CD8-positive, alpha-beta memory T cell (primary cell): ENCODE measurements at places on chromosomes 16 and 17.

DNA sequence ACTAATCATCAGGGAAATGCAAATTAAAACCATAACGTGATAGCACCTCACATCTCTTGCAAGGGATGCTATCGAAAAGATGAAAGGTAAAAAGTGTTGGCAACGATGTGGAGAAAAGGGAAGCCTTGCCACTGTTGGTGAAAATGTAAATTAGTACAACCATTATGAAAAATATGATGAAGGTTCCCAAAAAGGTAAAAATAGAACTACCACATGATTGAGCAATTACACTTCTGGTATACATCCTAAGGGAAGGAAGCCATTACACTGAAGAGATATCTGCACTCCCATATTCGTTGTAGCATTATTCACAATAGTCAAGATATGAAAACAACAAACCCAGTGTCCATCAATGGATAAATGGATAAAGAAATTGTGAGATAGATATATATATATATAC is 21.5 kb downstream of the ABCA10 start:
- no peak for DNase-seq

DNA sequence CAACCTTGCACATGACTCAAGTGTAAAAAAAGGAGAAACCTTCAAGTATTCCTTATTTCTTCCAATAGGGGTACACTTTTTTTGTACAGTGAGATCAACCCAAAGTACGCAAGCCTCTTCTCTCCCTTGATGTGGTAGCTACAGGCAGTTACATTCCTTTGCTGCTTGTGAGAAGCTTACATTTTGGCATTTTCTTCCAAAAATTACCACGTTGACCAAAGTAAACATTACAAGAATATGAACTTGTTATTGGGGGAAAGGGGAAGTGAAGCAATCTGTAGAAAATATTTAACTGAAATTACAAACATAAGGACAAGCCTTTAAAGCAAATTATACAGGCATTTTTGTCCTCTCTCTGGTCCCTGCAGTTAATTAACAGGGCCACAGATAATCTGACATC is 97.0 kb upstream of the TOB1 start:
- DNase-seq = no peak

- DNase-seq = no peak
Observed at GRCh38 chr17:4898927-4899326, 409 bp upstream of the C17orf107 start.

- DNase-seq = peak; percentile 96
Observed at GRCh38 chr17:82863941-82864712, 24.3 kb upstream of the ZNF750 start.

- no peak for DNase-seq
Observed at GRCh38 chr16:68869492-68870088, 26.3 kb downstream of the TANGO6 start.

DNA sequence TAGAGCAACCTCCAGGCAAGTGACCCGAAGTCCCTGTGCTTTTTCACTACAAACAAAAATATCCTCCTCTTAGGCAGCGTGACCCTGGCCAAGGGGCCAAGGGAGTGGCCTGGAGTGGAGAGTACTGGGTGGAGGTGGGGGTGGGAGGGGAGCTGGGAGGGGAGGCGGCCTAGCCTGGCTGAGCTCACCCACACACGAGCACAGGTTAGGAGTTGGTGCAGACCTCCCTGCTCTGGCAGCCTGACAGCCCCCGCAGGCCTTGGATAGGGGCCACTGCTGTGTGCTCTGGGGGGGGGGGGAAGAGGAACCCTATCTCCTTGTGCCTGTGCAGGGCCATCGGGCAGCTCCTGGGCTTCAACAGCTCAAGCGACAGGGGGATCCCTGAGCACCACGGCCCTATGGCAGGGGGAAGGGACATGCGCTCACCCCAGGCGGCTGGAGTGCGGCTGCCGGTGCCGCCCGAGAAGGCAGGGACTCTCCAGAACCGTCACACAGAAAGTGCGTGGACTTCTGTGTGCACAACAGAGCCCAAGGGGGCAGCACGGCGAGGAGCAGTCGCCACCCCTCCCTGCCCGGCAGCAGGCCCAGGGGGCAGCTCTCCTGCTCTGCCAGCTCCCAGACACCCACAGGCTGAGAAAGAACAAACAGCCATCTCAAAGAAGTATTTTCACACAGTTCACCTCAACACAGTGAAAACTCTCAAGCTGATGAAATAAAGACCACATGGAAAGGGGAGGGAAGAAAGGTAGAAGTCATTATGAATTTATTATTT is 13.3 kb downstream of the SLC16A3 start:
- DNase-seq = no peak

DNA sequence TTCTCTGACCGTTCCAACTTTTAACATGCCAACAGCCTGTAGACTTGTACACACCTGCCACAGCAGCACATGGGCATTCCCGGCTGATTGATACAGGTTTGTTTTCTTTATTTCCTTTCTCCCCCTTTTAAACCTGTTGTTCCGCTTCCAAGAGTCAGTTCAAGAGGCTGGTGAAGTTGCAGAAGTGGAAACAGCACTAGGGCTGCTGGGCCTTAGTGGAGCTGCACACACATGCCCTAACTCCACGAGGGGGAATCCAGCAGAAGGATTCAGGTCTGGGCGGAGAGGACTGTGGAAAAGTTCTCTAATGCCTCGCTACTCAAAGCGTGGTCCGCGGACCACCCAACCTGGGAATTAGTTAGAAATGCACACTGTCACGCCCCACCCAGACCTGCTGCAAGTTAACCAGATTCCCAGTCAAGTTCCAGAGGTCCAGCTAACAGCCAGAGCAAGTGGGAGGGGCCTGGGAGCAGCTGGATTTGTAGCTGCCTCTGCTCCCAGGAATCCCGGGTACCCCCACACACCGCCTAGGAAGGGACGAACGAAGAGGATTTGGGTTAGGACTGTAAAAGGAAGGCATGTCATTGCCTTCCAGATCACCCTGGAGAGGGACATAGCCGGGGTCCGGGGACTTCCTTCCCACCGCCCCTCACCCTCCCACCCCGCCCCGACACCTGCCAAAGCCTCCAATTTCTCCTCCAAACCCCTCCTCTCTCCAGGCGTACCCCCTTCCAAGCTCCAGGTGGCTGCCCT is 542 bp downstream of the SLC39A11 start:
- DNase-seq = no peak

GRCh38 chr17:19302791-19303331 is 59.7 kb downstream of the B9D1 start:
- no peak for DNase-seq
